ENCODE measurements at places on chromosomes 3 and 15. TPM values are rescaled to one million over a fixed set of nuclear protein-coding genes. Genes with fewer than 3 reads are reported as not detected.

GRCh38 chr15:69131362-69132220 lies 28.8 kb upstream of the GLCE start:
- no peak for DNase-seq

- DNase-seq = no peak
Measured at GRCh38 chr3:30890907-30891306, 3.6 kb downstream of the GADL1 start.

DNA sequence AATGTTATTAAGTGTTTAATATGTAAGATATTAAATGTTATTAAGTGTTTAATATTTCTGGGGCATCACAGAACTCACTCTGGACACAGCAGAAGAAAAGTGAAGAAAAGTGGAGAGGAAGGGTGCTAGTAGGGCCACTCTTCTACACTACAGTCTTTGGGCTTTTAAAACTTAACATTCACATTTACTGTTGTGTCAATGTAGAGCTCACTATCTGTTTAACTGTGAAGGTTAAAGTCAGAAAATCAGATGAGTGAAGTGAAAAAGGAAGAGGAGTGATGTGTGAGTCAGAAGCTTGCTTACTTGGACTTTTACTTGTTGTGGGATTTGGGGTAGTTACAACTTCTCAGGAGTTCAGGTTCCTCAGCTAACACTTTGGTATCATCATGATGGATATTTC lies 145.3 kb upstream of the DNAJC19 start:
- no peak for DNase-seq

PDCD10 gene
- 74.0 TPM for total RNA-seq

ZMYND10 gene
- total RNA-seq = 2.6 TPM

- DNase-seq = peak; percentile 90
Measured at GRCh38 chr15:25438601-25439368, at the start of gene UBE3A. UBE3A (minus strand) TSS chr15:25439024; CDS start chr15:25409107, 29,917 bp downstream.

NRG4 gene
- not detected for total RNA-seq

- peak; percentile 86 for DNase-seq
Measured at GRCh38 chr15:69058830-69059556, 44.5 kb downstream of the NOX5 start.

Measured in activated CD8-positive, alpha-beta T cell treated with anti-CD3 and anti-CD28 coated beads for 36 hours (primary cell).